DMS79 treated with DMSO at 0.1 percent for 48 hours (cell line): ENCODE measurements at places on chromosomes 3 and 15.

GRCh38 chr15:75069301-75069925 lies 46.0 kb downstream of the PPCDC start:
- DNase-seq = no peak

DNA sequence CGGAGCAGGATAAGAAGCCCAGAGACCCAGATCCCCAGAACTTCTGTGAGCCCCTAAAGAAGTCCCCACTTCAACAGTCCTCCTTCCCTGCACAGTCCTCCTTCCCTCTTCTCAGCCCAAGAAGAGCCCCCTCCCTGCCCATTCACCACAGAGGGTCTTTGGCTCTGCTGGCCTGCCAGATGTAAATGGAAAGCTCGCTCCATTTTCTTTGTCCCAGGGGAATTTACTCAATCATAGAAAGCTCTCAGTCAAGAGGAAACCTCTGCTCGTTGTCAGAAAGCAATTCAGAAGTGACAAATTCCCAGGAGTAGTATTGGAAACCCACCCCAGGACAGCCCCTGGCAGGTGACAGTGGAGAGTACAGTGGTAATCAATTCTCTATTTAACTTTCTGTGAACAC lies 105.5 kb upstream of the SMAD3 start:
- no peak for DNase-seq

DNA sequence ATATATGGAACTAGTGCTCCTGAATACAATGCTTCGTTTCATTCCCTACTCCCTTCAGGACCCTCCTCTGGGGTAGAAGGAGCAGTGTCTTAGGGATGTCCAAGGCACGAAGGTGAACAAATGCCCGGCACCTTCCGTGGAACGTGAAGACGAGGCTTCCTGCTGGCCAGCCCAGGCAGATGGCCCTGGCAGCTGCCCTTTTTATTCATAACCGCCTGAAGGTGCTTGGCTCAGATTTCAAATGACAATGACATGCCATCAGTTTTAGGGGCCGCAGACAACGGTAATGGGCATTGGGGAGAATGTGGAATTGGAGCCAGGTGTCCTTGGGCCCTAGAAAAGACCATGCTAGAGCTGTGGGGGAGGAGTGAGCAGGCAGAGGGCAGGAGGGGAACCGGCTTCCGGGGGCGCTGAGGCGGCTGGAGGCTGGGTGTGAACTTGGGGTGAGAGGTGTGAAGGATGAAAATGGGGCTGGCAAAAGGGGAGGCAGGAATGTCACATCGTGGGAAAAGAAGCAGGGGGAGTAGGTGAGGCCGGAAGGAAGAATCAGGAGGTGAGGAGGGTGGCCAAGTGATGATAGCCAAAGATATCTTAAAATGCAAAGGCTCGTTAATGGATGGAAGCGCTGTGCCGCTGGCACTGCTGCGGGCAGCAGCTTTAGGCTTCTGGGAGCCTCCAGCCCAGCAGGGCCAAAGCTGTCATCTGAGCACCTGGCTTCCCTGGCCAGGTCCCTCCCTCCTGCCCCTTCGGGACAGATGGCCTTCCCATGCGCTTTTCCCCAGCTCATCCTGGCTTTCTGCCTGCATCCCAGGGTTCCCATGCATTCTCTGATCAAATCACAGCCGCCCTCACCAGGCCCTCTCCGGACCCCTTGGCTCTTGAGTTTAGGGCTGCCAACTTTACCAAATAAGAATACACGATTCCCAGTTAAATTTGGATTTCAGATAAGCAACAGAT lies 93.7 kb downstream of the TMEM266 start:
- no peak for DNase-seq

GRCh38 chr15:100332721-100333120 lies 9.1 kb downstream of the ADAMTS17 start:
- no peak for DNase-seq

DNA sequence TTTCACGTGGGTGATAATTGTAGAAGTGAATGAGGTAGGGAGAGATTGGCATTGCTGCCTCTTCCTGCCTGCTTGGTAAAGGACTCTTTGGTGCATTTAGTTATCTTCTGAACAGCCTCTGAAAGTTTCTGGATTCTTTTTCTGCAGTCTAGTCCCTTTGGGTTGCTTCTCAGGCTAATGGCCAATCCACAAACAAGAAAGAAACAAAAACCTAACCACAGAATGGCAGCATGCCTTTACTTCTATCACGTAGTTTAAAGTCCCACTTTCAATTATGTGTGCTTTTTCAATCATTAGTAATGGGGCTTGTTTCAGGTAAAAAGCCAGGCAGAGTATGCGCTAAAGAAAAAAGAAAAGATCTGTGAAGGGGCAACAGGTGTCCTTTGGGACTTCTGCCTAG lies 7.4 kb downstream of the FGF12 start:
- DNase-seq = no peak

- DNase-seq = no peak
These were observed 82.7 kb downstream of the GPR156 start for GRCh38 chr3:120202363-120202762.

- no peak for DNase-seq
These were observed 4.5 kb downstream of the OR5K2 start for GRCh38 chr3:98501863-98502576.

GRCh38 chr3:111729087-111729846 lies 129.8 kb upstream of the PHLDB2 start:
- no peak for DNase-seq

- DNase-seq = no peak
These were observed 259.8 kb downstream of the MAGI1 start for GRCh38 chr3:65778968-65779367.

- DNase-seq = no peak
These were observed 1017.2 kb downstream of the TUSC7 start for GRCh38 chr3:117726776-117727175.

DNA sequence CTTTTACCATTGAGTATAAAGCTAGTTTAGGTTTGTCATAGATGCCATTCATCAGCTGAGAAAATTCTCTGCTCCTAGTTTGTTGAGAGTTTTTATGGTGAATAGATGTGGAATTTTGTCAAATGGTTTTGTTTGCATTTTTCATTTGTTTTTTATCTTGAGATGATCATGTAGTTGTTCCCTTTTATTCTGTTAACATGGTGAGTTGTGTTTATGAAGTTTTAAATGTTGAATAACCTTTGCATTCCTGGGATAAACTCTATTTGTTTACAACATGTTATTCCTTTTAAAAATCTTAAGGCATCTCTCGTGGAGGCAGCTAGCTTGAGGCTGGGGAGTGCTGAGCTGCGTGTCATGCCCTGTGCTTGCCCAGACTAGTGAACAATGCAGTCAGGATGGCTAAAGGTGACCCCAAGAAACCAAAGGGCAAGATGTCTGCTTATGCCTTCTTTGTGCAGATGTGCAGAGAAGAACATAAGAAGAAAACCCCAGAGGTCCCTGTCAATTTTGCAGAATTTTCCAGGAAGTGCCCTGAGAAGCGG lies 48.5 kb downstream of the ANAPC13 start:
- DNase-seq = no peak

- no peak for DNase-seq
These were observed 2.1 kb upstream of the LIMD1 start for GRCh38 chr3:45592405-45592804.
